ENCODE measurements at places on chromosomes 2 and 18.

- H3K4me1 ChIP-seq: no peaks in the 10 kb centered on the region
- H3K4me3 ChIP-seq: no peak overlapping the region
- no peaks in the 10 kb centered on the region for H3K36me3 ChIP-seq
- DNase-seq: no peak
Observed at GRCh38 chr18:48399303-48400075, 9.7 kb downstream of the ZBTB7C start.

DNA sequence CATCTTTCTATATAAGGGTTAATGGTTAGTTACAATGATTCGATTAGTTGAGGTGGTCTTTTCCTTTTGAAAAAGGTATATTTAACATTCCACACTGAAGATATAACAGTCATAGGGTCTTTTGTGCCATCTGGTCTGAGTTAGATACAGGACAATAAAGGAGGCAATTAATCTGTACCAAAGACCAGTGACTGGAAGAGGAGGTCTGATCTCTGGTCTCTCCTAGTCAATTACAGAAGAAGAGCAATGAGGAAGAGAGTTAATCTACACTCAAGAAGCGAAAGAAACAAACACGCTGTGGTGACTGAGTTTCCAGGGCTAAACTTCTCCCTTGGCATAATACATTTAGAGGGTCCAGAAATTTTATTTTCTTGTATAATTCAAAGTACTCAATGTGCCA lies 20.7 kb upstream of the RMDN2 start:
- no peaks in the 10 kb centered on the region for H3K36me3 ChIP-seq
- H3K4me1 ChIP-seq: no peaks in the 10 kb centered on the region
- H3K27ac ChIP-seq: no peak overlapping the region
- no peak for DNase-seq

GRCh38 chr2:135451966-135452365 lies 79.1 kb downstream of the ZRANB3 start:
- DNase-seq: no peak
- H3K4me1 ChIP-seq: no peaks in the 10 kb centered on the region
- H3K27me3 ChIP-seq: no peaks in the 10 kb centered on the region
- H3K36me3 ChIP-seq: no peaks in the 10 kb centered on the region

DNA sequence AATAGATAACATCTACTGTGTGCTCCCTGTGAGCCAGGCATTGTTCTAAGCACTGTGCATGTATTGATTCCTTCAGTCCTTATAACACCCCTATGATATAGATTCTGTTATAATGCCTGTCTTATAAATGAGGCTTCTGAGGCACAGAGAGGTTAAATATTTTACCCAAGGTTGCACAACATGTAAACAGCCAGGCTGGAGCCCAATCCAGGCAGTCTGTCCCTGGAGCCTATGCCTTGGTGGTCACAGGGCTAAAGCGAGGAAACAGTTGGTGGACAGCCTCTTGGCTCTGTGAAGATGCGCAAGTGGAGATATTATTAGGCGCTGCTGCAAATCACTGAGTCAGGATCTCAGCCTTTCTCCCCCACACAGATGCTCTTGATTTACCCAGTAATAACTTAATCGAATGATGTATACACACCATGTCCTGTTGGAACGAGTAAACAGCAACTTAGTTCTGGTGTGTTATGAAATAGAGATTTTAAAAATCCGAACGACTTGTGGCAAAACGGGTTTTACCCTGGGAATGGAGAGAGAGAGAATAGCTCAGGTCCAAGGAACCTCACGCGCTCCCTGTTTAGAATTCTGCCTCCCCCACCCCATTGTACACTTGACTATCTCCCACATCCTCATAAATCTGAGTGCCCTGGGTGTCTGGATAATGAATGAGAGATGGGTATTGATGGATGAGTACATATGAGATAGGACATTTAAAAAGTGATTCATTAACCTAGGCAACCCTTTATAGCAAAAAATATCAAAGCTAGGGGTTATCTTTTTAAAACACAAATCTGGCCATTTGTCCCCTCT lies 231.9 kb downstream of the BCL2 start:
- no peaks in the 10 kb centered on the region for H3K36me3 ChIP-seq
- H3K4me3 ChIP-seq: no peak overlapping the region
- no peak overlapping the region for H3K27ac ChIP-seq
- DNase-seq: no peak
- no peaks in the 10 kb centered on the region for H3K27me3 ChIP-seq

DNA sequence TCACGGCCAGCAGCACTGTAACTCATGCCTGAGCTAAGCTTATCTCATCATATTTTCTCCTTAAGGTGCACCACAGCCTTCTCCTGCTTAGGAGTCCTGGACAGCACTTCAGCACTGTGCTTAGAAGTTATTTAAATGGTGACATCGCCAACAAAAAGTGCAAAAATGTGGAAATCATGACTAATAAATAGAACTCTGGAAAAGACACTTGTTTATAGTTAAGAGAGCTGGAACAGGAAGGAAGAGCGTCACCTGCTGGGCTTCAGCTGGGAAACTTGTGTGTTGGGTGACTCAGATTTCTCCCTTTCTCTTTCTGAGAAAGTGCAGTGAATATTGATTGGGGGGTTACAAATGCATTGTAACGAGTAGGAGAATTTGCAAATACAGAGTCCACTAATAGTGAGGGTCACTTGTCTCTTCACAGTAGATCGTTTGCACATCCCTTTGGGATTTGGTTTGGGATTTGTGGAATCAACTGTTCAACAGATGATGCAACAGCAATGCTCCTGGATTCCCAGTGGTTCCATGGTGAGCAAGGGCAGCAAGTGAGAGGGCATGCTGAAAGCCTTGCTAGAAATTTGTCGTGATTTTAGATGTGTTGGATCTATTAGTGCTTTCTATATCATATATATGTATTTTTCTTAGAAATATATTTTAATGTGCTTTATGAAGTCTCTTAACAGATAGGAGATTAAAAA lies 84.2 kb downstream of the DOK6 start:
- H3K36me3 ChIP-seq: no peaks in the 10 kb centered on the region
- H3K27ac ChIP-seq: no peak overlapping the region
- no peaks in the 10 kb centered on the region for H3K4me1 ChIP-seq
- no peak for DNase-seq

DNA sequence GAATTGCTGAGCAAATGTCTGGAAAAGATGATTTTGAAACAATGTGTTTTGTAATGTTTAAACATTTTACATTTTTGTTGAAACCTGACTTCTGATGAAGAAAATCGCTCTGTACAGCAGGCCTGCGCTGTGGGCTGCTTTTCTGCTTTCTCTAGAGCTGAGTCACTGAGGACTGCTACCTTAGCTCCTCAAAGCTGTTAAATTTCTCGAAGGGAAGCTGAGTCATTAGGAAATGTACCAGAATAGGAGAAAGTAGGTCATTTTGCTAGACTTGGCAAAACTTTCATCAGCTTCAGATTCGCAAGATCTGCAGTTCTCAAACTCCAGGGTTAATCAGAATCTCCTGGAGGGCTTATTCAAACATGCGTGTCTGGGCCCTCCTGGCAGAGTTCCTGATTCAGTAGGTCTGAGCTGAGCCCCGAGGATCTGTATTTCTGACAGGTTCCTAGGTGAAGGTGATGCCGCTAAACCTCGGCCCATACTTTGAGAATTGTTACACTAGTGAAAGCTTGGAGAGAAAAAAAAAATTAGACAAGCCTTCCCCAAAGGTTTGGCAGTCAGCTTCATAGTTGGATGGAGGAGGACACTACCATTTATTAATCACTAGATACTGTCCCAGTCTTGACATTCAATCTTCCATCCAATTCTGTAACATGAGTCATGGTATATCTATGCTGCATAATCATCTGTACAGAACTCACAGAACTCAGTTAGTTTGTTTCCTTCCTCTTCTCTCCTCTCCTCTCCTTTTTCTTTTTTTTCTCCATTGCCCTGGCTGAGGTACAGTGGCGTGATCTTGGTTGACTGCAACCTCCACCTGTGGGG lies 297.6 kb downstream of the PARD3B start:
- H3K27me3 ChIP-seq: no peaks in the 10 kb centered on the region
- peaks cover 3% of the 10 kb centered on the region for H3K4me1 ChIP-seq
- no peak for DNase-seq
- no peaks in the 10 kb centered on the region for H3K36me3 ChIP-seq
- no peak overlapping the region for H3K4me3 ChIP-seq

DNA sequence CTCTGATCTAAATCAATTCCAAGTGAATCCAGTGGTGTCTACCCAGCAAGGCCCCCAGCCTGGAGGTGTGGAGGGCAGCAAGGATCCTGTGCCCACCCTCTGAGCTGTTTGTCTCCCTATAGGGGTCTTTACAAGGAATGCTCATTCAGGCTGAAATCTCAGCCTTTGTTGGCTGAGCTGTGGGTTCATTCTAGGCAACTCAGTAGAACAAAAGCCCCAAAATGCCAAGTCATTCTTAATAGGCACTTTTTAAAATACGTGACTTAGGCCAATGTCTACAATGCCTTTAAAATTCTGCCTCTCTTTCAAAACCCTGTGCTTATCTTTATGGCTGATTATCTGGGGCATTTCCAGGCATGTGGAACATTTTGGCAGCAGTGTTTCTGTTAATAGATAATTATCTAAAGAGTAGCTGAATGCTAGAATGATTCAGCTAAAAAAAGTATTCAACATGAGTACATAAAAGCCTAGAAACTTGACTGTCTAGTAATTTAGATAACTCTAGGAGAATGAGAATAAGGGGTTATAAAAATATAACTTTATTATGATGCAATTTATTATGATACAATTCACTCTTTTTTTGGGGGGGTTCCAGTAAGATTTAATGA lies 7.4 kb downstream of the UGT1A6 start:
- H3K4me3 ChIP-seq: no peak overlapping the region
- H3K36me3 ChIP-seq: no peaks in the 10 kb centered on the region
- no peak for DNase-seq
- H3K27me3 ChIP-seq: no peaks in the 10 kb centered on the region

- no peak overlapping the region for H3K27ac ChIP-seq
- DNase-seq: no peak
- no peak overlapping the region for H3K4me3 ChIP-seq
- H3K36me3 ChIP-seq: no peaks in the 10 kb centered on the region
- H3K4me1 ChIP-seq: no peaks in the 10 kb centered on the region
- H3K27me3 ChIP-seq: no peaks in the 10 kb centered on the region
Observed at GRCh38 chr2:238603596-238603995, 176.9 kb downstream of the ASB1 start.

- no peaks in the 10 kb centered on the region for H3K4me1 ChIP-seq
- no peaks in the 10 kb centered on the region for H3K27me3 ChIP-seq
- no peak overlapping the region for H3K27ac ChIP-seq
- no peaks in the 10 kb centered on the region for H3K36me3 ChIP-seq
- no peak for DNase-seq
- no peak overlapping the region for H3K4me3 ChIP-seq
Observed at GRCh38 chr2:160261732-160262131, 61.7 kb upstream of the ITGB6 start.

GRCh38 chr2:191311627-191312026 lies 66.4 kb downstream of the MYO1B start:
- DNase-seq: no peak
- H3K4me3 ChIP-seq: no peak overlapping the region
- H3K27ac ChIP-seq: peak overlapping the region; percentile 57
- H3K4me1 ChIP-seq: no peaks in the 10 kb centered on the region

- no peaks in the 10 kb centered on the region for H3K4me1 ChIP-seq
- no peaks in the 10 kb centered on the region for H3K36me3 ChIP-seq
- H3K4me3 ChIP-seq: no peak overlapping the region
- H3K27ac ChIP-seq: no peak overlapping the region
Observed at GRCh38 chr2:60469536-60470317, 83.7 kb downstream of the BCL11A start.

DNA sequence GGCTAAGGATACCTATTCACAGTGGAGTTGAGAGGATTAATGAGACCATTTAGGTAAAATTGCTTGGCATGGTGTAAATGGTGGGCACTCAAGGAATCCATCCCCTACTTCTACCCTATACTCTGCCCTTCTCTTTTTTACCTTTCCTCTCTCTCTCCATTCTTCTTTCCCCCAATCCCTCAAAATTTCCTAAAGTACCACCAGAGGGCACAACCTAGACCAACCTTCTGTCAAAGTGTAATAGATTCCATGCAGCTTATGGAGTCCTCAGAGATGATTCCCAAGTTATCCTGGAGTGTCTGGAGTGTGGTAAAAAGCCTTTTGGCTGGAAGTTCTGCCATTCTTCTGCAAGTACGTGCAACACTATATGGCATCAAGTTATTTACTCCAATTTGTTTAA lies 33.0 kb upstream of the CCDC195 start:
- H3K27me3 ChIP-seq: no peaks in the 10 kb centered on the region
- no peak overlapping the region for H3K4me3 ChIP-seq
- H3K27ac ChIP-seq: no peak overlapping the region
- DNase-seq: no peak
- no peaks in the 10 kb centered on the region for H3K36me3 ChIP-seq

GRCh38 chr2:2840681-2841300 lies 509.7 kb upstream of the MYT1L start:
- H3K36me3 ChIP-seq: no peaks in the 10 kb centered on the region
- no peak for DNase-seq
- no peak overlapping the region for H3K4me3 ChIP-seq
- H3K27ac ChIP-seq: no peak overlapping the region
- H3K27me3 ChIP-seq: no peaks in the 10 kb centered on the region

- peak overlapping the region; percentile 47 for H3K4me3 ChIP-seq
- no peak for DNase-seq
- peaks cover 15% of the 10 kb centered on the region for H3K4me1 ChIP-seq
- no peaks in the 10 kb centered on the region for H3K27me3 ChIP-seq
- no peaks in the 10 kb centered on the region for H3K36me3 ChIP-seq
Observed at GRCh38 chr2:174682007-174682577, 82.2 kb downstream of the CHRNA1 start.

- no peaks in the 10 kb centered on the region for H3K4me1 ChIP-seq
- no peaks in the 10 kb centered on the region for H3K36me3 ChIP-seq
- no peak for DNase-seq
- H3K27ac ChIP-seq: no peak overlapping the region
- no peak overlapping the region for H3K4me3 ChIP-seq
Observed at GRCh38 chr2:113407446-113408099, 29.9 kb upstream of the ZNG1B start.

DNA sequence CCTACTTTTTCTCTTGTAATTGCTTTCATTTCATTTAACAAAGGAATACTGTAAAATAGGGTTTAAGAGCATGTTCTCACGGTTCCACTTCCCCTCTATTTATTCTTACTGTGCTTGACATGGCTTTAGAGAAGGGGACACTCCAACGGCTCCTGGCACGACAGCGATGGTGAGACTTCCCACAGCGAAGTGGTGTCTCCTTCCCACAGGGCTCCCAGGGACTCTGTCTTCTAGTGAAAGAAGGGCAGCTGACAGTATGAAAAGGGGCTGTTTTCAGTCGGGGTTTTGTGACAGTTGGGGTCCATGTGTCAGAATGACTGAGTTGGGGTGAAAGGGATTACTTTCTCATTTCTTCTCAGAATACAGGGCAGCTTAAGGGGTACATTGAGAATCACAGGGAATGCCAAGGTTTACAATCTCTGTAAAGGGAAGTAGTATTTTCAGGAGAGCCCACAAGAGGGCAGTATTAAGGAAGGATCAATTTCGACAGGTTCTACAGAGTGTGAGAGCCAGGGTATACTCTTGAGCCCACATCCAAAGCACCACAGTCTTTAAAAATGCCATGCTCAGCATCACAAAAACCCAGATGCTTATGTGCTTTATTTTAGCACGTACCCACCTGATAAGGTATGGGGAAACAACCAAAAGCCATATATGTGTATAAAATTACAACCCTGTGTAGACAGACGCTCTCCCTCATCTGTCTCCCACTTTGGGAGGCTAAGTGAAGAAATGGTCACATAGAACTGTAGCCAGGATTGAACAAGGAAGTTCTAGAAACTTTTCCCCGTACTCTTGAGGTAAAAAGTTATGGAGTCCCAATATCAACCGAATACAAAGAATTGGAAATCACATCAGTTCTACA lies 31.3 kb upstream of the RAPGEF4 start:
- H3K27ac ChIP-seq: no peak overlapping the region
- no peaks in the 10 kb centered on the region for H3K4me1 ChIP-seq
- no peaks in the 10 kb centered on the region for H3K36me3 ChIP-seq
- no peak overlapping the region for H3K4me3 ChIP-seq
- no peaks in the 10 kb centered on the region for H3K27me3 ChIP-seq

Measured in liver (tissue), 10 donors.